ENCODE measurements at places on chromosomes 5 and 9.

DNA sequence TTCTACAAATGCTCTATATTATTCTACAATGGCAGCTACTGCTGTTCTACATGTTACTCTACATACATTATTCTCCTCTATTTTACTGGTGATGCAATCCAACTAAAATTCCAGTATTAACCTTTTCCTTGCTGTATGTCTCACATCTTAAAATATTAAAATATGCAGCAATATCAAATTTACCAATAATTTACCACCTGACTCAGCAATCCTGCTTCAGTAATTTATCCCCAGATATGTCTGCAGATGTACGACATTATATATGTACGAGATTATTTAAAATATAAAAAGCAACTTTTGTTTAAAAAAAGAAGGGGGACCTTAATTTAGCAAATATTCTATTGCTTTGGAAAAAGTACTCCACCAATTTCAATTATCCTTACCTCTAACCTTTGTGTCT lies 11.6 kb downstream of the KIF3A start:
- no peak for DNase-seq

- no peak for DNase-seq
Measured at GRCh38 chr5:102218159-102218558, 77.9 kb downstream of the SLCO4C1 start.

GRCh38 chr9:126856326-126856877 lies 4.0 kb upstream of the ZBTB34 start:
- no peak for DNase-seq

DNA sequence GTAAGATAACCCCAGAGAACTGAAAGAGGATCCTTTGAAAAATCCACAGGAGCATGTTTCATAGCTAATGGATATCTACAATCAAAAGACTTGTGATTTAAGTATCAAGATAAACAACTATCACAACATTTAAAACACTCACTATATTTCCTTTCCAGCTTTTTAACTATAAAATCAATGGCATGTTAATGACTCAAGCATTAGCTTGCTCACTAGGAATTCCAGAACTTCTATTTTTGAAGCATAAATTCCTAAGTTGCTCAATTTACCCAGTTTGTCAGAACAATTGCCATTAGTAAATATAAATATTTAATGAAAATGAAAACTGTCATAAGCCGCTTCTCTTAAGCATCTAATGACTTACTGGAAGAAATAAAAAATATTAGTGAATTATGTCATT lies 355.3 kb downstream of the PRELID2 start:
- DNase-seq: no peak

GRCh38 chr9:114225561-114226212 lies 70.3 kb downstream of the COL27A1 start:
- DNase-seq: no peak

- no peak for DNase-seq
Measured at GRCh38 chr9:111320631-111321030, 9.4 kb downstream of the OR2K2 start.

- DNase-seq: peak; percentile 12
Measured at GRCh38 chr9:129868872-129869486, 33.7 kb downstream of the USP20 start.

GRCh38 chr5:57028161-57028560 lies 76.2 kb upstream of the MIER3 start:
- no peak for DNase-seq

DNA sequence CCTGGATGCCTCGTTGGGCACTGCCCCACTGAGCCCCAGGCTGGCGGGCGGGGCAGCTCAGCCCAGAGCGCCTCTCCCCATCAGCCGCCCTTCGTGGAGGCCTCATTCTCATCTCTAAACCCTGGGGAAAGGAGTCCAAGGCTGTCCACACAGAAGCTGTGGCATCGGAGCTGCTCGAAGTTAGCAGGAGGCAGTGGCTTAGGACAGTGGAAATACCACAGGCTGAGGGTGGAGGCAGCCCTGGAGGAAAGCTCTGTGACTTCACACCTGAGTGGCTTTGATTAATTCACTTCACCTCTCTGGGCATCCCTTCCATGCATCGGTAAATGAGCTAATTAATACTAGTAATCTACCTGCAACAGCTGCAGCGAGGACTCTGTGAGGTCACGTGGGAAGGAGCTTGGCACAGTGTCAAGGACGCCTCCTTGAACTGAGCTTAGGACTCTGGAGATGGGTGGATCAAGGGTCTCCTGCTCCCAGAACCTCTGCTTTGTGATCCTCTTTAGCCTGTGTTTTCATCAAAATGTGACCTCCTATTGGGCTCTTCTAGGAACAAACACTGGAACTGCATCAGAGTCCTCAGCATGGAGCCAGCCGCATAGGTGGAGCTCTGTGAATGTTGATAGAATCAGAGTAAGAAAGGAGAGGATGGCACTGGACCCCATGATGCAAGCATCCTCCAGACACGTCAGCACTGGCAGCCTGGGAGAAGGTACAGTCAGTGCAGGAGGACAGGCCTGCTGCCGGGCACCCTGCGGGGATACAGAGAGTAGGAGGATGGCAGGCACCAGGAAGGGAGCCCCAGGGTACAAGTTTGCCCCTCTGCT lies 842 bp upstream of the ANGPTL2 start:
- DNase-seq: no peak

DNA sequence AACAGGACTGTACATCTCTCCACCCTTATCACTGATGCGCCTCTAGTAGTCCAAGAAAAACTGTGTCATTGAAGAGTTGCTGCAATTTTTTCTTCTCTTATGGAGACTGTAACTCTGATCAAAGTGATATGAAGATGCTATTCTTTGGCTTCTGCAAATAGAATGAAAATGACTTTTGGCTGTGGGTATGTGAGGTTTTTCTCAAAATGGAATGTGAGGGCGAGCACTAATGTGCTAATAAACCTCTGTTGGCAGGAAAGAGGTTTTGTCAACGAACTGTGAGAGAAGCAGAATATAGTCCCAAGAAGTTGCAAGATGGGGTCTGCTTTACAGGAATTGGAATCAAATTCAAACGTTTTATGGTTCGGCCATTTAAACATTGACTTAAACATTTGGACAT lies 252.0 kb upstream of the GAS1 start:
- no peak for DNase-seq

GRCh38 chr5:139294374-139295165 lies 1.0 kb downstream of the MATR3 start:
- peak; percentile 72 for DNase-seq

DNA sequence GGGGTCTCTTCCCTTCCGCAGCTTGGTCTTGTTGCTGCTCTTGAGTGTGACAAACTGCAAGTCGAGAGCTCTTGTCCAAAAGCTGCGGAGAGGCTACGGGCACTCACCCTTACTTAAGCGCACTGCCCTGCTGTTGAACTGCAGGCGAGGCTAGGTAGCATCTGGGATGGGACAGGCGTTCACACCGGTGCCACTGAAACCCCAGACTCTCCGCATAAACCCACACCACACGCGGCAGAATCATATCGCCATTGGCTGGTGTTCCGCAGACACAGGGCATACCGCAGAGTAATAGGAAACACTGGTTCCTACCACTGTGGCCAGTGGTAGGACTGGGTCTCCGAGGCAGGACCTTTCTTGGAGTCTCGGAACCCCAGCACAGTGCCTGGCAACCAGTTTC lies 2.2 kb upstream of the NPR3 start:
- no peak for DNase-seq

DNA sequence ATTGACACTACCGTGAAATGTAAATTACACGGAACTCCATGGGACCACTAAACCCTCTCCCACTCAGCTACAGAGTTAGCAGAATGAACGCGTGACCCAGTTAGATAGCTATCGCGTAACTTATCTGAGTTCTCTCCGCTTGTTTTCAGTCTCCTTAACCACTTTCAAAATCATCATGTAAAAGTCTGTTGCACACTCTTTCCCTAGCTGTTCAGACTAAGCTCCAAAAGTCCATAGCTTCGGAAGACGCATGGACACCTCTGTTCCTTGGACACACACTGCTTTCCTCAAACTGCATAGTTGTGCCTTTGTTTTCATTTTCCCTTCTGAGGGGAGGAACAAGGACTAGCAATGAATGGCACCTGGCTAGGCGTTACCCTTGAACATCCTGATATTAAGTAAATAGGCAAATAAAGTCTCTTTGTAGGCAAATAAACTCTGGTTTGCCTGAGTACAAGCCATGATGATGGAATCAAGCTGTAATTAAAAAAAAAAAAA lies 83.3 kb downstream of the DAPK1 start:
- DNase-seq: no peak

GRCh38 chr5:150307617-150308426 lies 5.1 kb upstream of the ARSI start:
- no peak for DNase-seq

GRCh38 chr5:36802187-36802586 lies 74.4 kb upstream of the NIPBL start:
- DNase-seq: no peak

DNA sequence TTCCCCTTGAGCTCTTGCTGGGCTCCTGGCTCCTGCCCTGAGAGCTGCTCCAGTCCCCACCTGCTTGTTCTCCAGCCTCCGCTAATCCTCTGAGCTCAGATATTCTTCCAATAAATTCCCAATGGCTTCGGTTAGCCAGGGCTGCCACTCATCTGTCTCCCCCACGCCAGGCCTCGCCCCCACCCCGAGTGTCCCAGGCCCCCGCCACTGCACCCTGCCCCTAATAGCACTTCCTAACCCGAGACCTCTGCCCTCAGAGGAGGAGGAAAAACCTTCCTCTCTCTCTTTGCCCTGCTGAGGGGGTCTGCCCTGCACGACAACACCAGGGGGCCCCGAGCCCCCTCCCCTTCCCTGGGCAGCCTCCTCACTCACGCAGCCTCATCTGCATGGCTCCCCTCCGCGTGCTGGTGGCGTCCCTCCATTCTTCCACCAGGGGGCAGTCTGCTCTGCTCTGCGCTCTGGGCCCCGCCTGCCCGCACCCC lies 5.4 kb upstream of the LCN15 start:
- DNase-seq: peak; percentile 5

GRCh38 chr9:70418822-70419555 lies 4.5 kb upstream of the KLF9 start:
- peak; percentile 68 for DNase-seq

GRCh38 chr9:99140685-99141314 lies 35.9 kb downstream of the TGFBR1 start:
- peak; percentile 16 for DNase-seq

GRCh38 chr5:176774216-176775171 lies 35.9 kb upstream of the UNC5A start:
- no peak for DNase-seq

DNA sequence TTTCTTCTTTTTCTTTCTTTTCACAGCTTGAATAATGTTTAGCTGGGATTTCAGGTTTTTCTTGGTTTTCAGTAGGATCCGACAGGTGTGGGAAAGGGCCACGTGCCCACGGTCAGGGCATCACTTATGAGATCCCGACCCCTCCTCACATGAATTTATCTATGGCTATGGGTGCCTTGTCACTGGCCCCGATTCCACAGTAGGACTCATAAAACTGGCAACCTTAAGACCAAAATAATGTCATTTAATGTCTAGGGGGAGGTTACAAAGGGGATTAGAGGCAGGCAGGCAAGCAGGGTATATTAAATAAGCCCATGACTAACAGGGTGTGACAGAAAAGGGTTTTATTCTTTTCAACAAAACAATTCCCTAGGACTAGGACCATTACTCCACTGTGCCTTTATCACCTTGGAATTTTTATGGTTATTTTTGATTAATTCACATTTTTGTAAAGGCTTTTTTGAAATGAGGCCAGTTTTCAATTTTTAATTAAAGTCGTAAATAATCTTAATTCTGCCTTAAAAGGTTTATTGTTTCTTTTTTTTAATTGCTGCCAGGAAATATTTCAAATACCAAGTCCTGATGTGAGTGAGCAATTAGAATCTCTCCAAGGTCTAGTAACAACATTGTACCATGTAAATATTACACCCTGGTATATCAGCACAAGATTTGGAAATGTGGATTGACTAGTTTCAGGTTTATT lies 370.4 kb downstream of the GLIS3 start:
- DNase-seq: no peak

- DNase-seq: no peak
Measured at GRCh38 chr5:176153741-176154140, 84.5 kb upstream of the SIMC1 start.

- no peak for DNase-seq
Measured at GRCh38 chr5:29796013-29796412, 1397.5 kb upstream of the CDH6 start.

DNA sequence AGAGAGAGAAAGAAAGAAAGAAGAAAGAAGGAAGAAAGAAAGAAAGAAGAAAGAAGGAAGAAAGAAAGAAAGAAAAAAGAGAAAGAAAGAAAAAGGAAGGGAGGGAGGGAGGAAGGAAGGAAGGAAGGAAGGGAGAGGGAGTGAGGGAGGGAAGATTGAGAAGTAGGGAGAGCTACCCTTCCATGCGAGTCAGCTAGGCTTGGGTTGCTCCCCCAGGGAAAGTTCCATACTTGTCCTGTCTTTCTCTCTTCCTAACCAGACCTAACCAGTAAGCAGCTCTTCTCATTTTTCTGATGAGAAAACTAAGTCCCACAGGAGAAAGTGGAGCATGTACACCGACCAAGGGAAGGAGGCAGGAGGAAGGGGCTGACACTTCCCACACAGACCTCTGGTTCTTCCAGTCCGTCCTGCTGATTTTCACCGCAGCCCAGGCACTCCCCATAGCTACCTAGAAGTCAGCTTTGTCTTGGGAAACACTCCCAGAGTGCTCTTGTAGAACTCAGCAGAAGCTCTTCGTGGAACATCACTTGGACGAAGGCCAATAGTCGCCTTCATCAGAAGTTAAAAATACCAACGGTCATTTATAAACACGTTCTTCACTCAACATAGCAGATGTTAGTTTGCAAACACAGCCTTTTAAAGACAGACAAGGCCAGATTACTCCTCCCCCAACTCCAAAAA lies 29.0 kb upstream of the ENTREP1 start:
- no peak for DNase-seq

DNA sequence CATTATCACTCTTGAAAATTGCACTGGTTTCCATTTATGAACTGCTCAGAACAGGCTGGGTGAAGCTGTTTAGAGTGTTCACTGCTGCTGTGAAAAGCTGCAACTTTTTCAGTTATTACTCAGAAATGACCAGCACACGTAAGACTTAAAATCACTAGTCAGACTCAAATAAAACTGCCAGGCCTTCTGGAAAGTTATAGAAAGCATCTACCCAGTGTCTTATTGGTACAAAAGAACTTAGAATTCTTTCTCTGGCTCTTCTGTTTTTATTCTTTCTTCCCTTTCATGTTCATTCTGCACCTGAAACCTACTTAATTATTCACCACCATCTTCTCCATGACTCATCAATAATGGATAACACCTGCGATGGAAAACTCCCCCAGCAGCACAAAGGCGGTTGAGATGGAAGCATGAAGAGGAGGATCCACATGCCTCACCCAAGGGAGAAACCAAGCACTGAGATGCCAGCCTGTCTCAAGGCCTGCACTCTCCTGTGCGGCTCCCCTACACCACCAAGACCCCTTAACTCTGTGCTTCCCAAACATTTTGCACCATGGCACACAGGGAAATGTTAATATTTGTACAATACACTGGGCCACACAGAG lies 171.9 kb downstream of the ENTREP1 start:
- peak; percentile 5 for DNase-seq

DNA sequence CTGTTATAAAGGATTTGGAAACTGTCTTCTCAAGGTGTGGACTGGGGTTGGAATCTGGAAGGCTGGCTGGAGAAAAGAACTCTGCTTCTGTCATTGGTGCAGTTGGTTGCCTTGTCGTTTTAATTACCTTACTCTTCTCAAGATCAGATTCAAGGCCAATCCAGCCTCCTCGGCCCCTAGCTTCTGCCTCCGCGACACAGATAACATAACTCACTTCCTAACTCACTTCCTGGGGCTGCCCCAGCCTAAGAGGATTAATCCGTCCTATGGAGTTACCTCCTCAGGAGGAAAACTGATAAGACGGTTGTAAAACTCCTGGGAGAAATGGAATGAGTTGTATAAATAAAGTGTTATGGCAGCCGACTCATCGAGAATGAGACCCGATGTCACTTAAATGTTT lies 389.1 kb upstream of the WWC1 start:
- no peak for DNase-seq

GRCh38 chr5:81361600-81361999 lies 32.3 kb downstream of the ACOT12 start:
- no peak for DNase-seq

Data from nucleus accumbens (tissue), 56 donors.